H7 (cell line): ENCODE measurements at places on chromosomes 1 and 21. TPM values are rescaled to one million over a fixed set of nuclear protein-coding genes. Genes with fewer than 3 reads are reported as not detected.

ICOSLG gene
- 0.96 and 1.6 TPM in 2 replicates for total RNA-seq

DNA sequence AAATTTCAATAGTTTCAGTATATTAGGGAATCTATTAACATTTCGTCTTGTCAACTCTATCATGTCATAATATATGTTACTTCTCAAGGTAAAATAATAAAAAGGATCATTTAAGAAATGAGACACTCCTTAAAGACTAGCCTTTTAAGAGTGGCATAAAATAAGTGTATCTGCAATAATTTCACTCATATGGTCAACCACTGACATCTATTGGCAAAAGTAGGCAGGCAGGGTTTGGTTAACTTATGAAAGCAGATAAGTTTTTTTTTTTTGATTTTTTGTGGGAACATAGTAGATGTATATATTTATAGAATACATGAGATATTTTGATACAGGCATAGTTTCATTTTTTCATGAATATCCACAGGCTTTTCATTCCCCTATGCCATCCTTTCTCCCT, 5.5 kb upstream of the RGS21 start:
- DNase-seq = no peak

- DNase-seq = no peak
Measured at GRCh38 chr1:229461032-229461668, 27.3 kb upstream of the ACTA1 start.

GRCh38 chr1:204104331-204105130, 31.6 kb downstream of the SOX13 start:
- DNase-seq = no peak

ALDH9A1 gene
- 81.9 and 104 TPM in 2 replicates for total RNA-seq

DNA sequence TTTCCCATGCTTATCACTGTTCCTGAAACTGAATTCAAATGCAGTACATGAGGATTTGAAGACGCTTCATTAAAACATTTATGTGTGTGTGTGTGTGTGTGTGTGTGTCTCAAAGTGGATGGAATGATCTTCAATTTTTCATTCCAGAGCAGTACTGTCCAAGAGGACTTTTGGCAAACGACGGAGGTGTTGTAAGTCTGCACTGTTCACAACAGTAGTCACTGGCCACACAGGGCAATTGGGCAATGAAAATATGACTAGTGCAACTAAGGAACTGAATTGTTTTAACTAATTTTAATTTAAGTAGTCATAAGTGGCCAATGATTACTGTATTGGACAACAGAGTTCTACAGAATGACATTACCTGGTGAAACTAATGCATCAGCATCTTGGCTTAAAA, 5.0 kb downstream of the TAF5L start:
- no peak for DNase-seq

EVI5 gene
- 4.4 and 16.1 TPM in 2 replicates for total RNA-seq

DNA sequence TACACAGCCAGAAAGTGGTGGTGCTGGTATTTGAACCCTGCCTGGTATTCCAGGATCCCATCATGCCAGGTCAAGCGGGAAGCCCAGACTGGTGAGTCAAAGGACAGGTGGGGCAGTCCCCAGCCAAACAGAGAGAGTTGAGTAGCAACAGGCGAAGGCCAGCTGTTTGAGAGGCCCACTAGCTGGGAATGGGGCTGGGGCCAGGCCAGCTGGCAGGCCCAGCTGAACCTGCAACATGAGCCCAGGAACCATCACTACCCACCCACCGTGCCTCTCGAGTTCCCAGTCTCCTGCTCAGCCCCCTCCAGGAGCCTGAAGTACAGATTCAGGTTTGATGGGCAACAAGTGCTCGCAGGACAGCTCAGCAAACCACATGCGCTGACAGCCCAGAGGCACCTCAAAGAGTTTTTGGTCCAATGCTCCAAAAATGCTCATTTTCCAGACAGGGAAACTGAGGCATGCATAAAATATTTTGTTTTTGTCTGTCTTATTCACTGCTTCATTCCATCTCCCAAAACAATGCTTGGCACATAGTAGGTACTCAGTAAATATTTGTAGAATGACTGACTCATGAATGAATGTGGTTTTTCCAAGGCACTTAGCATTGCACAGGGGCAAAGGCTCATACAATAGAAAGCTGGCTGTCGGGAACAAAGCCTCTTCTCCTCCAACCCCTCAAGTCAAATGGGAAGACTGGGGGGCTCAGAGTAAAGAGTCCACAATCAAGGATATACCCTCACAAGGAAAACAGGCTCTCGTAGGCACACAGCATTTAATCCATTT, 42.5 kb upstream of the CLIC4 start:
- no peak for DNase-seq

- no peak for DNase-seq
Measured at GRCh38 chr1:208724079-208724478, 479.9 kb upstream of the PLXNA2 start.

DNA sequence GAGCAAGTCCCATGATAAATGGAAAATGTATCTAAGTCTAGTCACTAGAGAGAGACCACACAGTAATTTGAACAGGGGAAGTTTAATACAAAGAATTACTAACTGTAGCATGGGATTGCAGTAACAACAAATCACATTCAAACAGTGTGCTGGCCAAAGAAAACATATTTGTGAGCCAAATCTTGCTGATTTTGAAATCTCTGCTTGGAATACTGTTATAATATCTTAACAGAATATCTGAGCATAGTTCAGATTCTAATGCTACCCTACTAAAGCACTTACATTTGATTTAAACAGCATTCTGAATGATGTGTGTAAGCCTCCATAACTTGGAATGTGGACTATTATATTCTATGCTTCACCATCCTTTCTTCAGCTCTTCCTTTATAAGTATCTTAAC, 270.0 kb upstream of the BRINP3 start:
- no peak for DNase-seq

DNA sequence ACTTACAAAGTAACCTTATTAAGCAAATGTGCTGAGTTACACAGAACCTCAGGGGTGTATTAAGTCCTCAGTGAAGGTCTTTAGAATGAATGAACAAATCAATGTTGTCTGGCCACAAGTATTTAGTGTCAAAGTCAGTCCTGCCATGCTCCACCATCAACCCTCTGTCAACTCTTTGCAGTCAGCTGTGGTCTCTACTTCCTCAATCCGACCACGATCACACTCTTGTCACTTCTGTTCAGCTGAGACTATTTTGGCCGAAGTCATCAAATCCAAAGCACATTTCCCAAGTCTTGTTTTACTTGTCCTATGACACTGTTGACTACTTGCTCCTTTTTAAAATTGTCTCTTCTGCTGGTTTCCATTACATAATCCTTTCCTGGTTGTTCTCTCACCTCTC, 173.5 kb downstream of the ST6GALNAC5 start:
- DNase-seq = no peak

- no peak for DNase-seq
Measured at GRCh38 chr21:25362375-25363267, 244.7 kb downstream of the MRPL39 start.

DNA sequence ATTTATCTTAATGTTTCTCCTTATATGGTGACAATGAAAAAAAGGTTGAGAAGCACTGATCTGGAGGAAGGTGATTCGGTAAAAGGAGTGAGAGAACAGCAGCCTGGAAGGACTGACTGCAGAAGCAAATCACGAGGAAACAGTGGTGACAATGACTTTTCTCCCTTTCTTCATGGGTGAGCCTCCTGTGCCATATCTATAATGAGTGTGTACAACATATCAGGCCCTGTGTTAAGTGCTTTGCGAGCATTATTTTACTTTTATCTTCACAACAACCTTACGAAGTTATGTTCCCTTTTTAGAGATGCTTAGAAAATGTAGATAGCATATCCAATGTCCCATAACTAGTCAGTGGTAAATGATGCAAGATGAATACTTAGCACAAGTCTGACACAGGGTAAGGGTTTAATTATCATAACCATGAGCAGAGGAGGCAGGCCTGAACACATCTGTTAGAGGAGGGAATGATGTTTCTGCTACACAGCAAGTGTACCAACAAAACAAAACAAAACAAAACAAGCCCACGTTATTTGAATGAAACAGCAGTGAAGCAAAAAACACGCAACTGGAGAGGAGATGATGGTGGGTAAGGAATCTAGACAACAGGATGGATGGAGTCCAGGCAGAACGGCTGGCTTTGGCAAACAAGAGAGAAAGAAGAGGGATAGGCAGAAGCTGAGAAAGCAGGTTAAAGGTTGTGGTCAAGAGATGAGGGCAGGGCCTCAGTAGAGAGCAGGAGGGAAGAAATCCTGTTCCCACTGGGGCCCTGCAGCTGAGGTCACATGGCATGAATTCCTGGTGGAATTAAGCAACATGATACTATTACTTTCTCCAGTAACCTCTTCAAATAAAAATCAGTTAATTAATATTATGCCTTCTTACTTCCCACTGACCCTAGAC, 29.6 kb downstream of the GNG12 start:
- DNase-seq = peak; percentile 17

- DNase-seq = peak; percentile 97
Measured at GRCh38 chr1:156052862-156053767, 483 bp downstream of the UBQLN4 start.

DNA sequence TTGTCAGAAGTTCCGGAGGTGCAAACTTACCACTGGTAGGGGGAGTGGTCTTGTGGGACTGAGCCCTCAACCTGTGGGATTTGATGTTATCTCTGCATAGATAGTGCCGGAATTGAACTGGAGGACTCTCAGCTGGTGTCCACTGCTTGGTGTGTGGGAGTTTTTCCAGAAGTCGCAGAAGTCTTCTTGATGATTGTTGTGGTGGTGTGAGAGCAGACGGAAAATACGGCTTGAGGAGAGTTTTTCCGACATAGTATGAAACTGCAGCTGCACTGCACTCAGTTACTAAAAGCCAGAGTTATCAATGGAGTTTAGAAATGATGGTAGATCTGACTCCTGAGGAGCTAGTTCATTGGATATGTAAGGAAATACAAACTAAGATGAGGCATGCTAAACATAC, 14.9 kb downstream of the RGS5 start:
- no peak for DNase-seq
